ENCODE measurements at places on chromosomes 4 and X.

- no peak for DNase-seq
Measured at GRCh38 chr4:176746846-176747245, 45.9 kb downstream of the VEGFC start.

DNA sequence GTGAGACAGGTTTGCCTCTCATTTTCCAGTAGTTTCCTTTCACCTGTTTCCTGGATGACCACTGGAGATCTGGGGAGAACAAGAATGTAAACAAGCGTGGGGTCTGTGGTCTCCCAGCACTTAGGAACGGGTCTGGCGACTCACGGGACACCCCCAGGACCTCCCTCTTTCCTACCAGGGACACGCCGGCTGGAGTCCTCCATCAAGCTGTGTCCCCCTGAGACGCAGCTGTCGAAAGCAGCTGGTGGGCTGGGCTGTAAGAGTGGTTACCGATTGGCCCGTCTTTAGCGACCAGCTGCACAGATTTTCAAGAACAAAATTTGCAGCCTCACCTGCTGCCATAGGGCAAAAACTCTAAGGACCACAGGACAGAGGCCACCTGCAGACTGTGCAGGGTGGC is 11.9 kb downstream of the LRPAP1 start:
- no peak for DNase-seq

DNA sequence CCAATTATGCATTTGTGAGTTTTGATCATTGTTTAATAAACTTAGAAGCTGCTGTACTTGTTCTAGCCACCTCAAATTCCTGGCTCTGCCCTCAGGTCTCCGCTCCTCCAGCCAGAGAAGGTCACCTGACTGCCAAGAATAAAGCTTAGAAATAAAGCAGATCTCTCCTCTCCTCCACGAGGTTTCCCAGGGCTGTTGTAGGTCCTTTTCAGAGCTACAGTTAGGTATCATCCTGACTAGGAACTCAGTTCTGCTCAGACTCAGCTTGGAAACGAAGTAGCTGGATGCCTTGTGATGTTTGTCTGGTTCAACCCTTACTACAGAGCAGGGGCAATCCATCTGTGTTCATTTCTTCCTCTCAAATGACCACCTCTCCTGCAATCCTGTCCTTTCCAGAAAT is 79.1 kb upstream of the RAPGEF2 start:
- DNase-seq: no peak

- no peak for DNase-seq
Measured at GRCh38 chrX:67289055-67289499, 254.7 kb upstream of the AR start.

DNA sequence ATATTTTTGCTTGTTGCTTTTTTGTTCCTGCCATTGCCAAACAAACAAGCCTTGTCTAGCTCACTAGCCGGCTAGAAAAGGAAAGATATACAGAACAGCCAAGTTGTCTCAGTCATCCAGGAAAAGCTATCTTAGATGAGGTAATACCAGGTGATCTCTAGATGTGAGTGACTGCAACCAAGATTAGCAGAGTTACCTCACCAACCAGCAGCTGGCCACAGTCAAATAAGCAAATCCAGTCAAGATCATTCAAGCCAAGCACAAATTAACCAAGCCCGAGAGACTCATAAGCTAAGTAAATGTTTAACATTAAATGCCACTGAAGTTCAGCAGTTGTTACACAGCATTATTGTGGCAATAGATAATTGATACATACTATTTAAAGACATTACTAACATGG is 108.6 kb downstream of the CENPC start:
- DNase-seq: no peak

DNA sequence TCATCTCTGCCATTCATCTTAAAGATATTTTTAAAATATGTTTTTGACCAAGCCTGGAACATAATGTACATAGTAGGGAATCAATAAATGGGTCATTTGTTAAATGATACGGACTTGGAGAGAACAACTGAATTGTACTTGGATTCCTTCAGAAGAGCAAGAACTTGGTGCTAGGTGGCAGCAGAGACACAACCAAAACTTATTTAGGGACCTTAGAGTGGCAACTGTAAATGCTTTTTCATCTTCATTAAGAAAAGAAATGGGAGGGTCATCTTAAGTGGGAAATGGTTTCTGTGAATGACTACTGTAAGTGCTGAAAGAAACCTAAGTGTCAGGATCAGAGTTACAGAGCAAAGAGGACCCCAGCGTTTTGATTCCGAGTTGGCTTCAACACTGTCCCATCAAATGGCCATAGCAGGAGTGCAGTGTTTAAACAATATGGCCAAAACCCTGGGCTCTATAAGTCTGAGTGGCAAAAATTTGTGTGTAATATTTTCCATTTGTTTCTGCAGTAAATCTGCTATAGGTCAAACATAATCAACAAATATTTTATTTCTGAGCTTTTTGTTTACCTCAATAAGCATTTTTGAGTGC is 213.6 kb downstream of the PALLD start:
- DNase-seq: no peak

- DNase-seq: no peak
Measured at GRCh38 chr4:184268584-184269160, 51.0 kb upstream of the ENPP6 start.

DNA sequence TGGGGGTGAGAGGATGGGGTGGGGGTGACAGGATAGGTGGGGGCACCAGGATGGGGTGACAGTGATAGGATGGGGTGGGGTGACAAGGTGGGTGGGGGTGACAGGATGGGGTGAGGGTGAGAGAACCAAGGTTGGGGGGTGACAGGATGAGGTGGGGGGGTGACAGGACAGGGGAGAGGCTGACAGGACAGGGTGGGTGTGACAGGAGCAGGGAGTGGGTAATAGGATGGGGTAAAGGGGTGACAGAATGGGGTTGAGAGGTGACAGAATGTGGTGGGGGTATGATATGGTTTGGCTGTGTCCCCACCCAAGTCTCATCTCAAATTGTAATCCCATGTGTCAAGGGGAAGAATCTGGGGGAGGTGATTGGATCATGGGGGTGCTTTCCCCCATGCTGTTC is 26.0 kb downstream of the RNF212 start:
- DNase-seq: no peak

GRCh38 chr4:39181520-39181904 is 817 bp upstream of the WDR19 start:
- DNase-seq: no peak

DNA sequence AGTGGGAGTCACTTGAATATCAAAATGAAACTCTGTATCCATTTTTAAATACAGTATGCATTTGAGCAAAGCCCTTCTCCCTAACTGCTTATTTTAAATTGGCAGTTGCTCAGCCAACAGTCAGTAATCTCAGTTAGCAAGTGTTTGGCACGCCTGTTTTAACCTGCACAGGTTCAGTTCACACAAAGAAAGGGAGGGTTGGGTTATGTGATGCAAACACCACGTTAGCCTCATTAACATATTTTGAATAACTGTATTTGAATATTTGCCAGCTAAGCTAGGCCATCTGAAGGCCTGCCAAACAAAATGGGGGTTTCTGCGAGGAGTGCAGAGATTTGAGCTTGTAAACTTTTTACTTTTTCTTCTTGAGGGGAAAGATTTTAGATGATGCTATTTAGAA is 19.8 kb downstream of the GAB1 start:
- no peak for DNase-seq

DNA sequence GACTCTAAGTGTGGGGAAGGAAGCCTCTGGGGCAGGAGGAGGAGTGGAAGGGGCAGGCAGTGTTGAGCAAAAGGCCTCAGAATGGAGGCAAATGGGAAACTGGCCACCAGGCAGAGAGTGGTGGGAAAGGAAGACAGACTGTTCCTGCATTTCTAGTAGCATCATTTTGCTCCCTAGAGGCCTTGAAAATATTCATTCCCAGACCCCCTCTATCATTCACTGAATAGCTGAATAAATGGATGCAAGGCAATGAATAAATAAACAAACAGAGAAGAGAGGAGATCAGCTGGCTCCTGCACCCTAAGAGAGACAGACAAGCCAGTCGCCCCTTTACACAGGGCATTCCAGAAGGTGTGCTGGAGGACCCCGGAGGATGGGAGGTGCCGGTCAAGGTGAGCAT is 511.9 kb downstream of the BCOR start:
- no peak for DNase-seq

DNA sequence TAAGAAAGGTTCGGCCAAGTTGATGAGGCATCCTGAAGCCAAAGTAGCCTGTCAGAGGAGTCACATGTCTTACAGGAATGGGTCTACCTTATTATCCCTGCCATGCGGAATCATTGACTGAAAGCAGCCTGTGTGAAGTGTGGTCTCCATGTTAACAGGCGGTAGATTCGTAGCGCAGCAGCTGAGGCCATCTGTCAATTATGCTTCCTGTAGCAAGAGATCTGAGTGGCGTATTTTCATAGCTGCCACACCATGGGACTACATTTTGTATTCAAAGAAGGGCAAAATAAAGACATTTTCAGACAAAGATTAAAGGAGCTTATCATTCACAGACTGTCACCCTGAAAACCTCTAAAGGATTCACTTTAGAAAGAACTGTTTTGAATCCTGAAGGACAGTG is 11.2 kb upstream of the MED14 start:
- no peak for DNase-seq

DNA sequence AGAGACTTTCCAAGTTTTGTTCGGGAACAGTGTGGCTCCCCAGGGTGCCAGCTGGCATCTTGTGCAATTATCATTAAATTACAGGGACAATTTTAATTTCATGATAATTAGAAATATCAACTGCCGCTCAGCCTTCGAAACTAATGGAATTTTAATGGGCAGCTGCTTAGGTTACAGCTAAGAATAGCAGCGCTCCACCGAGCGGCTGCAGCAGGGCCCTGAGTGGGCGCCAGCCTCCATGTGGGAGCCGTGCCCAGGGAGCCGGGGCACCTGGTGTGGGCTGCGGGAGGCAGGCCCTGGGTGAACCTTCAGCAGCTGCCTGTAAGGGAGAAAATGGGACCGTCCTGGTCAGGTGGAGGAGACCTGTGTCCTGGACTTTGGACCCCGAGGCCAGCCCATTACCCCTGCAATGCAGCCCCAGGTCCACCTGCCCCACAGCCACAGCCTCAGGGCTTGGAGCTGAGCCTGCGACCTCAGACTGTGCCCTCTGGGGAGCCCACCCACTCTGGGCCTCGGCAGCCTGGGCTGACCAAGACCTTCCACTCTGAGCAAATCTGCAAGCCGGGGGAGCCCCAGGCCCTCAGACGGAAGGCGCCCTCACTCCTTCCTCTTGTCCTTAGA is 21.1 kb downstream of the MSANTD1 start:
- no peak for DNase-seq

DNA sequence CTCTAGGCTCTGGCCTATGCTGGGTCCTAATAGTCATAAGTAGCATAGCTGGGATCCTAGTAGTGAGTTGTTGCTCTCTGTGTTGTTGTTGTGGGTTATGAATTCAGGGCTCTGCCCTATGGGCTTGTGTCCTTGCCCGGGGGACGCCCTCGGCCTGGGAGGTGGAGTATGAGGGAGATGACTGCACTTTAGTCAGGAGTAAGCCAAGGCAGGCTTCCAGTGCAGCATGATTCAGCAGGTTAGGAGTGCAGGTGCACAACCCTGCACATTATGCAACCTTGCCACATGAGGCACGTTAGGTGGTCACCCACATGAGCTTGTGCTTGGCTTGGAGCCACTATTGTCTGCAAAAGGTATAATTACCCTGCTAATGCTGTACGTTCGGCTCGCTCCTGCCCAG is 58.4 kb upstream of the CCDC149 start:
- no peak for DNase-seq

- no peak for DNase-seq
Measured at GRCh38 chr4:78318126-78318525, 233.4 kb upstream of the ANXA3 start.

Measured in activated B cell treated with CpG ODN at 0.5 μM for 24 hours (primary cell).